Mesenteric fat pad (tissue), 1 donor: ENCODE measurements at places on chromosomes 2 and 18.

DNA sequence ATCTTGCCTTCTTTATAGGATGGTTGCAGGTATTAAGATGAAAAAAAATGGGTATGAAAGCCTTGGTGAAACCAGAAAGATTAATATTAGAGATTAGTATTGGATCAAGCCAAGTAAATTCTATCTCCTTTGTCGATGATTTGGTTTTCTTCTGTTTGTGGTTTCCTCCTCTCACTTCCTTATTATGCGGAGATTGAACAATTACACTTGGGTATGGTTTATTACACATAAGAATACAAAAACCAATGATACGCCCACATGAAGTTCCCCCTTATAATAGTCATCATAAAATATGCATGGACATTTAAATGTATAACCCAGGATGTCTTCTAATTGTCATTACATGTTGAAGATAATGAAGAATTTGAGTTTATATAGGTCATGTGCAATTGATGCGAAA is 4.9 kb downstream of the LTBP1 start:
- DNase-seq: no peak

- DNase-seq: no peak
Measured at GRCh38 chr2:19503406-19503805, 145.0 kb upstream of the OSR1 start.

DNA sequence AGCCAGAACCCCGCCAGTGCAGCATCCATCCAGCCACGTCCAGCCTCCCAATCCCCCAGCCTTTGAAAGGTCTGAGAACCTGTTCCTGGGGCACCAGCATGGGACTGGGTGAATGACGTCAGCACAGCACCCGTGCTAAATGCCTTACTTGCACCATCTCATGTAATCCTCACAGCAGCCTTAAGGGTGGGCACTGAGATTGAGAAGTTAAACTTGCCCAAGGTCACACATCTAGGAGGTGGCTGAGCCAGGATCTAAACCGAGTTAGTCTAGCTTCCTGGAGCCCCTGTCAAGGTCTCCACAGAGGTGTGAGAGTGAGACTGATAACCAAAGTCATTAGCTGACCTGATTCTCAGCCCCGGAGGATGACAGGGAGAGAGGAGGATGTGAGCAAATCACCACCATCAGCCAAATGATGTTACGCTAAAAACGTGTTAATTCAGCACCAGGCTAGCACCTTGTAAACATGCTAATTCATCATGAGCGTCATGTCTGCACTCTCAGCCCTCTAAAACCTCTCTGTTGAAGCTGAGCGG is 4.6 kb downstream of the CD8A start:
- DNase-seq: no peak

DNA sequence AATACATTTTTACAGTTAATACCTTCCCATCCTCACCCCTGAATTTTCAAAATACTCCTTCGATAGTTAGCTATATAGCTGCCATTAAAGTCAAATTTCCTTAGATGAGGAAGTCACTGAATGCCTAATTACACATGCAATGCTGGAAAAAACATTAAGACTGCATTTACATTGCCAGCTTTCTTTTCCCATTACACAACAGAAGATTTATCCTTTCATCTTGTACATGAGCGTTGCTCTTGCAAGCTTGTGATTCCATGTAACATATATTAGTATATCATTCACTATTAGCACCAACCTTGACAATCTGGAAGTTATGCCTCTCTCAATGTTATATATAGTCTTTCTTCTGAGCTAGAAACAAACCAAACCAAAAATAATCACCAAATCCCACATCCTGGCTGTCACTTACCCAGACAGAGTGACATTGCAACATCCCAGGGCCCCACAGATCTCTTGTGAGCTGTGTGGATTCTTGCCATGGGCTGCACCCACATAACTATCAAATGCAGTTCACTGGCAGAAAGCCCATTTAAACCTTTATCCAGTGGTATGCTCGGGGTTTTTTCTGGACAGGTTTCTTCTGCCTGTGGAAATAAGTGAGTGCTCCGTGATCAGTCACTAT is 79.2 kb upstream of the PAPOLG start:
- no peak for DNase-seq

- DNase-seq: no peak
Measured at GRCh38 chr2:125167152-125167551, 1142.1 kb downstream of the CNTNAP5 start.

- DNase-seq: no peak
Measured at GRCh38 chr2:28063492-28063962, 173.0 kb downstream of the BABAM2 start.

GRCh38 chr2:120629241-120629895 is 106.3 kb upstream of the GLI2 start:
- peak; percentile 33 for DNase-seq

GRCh38 chr2:175880-176820 is 87.7 kb downstream of the SH3YL1 start:
- no peak for DNase-seq

DNA sequence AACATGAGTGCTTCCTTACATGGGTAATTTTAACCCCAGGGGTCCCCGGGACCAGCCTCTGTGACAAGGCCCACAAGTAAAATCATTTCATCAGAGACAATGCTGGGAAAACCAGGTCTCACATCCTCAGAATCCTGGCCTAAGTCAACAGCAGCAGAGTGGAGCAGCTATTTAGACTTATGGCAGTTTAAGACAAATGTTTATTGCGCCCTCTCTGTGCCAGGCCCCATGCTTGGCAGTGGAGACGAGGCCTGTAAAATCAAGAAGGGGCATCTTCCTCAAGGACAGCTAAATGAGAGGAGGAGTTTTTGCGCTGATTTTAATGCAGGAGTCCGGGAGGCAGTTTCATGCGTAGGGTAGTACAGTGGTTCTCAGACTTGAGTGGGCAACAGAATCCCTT is 56.0 kb upstream of the ACAA2 start:
- DNase-seq: no peak

DNA sequence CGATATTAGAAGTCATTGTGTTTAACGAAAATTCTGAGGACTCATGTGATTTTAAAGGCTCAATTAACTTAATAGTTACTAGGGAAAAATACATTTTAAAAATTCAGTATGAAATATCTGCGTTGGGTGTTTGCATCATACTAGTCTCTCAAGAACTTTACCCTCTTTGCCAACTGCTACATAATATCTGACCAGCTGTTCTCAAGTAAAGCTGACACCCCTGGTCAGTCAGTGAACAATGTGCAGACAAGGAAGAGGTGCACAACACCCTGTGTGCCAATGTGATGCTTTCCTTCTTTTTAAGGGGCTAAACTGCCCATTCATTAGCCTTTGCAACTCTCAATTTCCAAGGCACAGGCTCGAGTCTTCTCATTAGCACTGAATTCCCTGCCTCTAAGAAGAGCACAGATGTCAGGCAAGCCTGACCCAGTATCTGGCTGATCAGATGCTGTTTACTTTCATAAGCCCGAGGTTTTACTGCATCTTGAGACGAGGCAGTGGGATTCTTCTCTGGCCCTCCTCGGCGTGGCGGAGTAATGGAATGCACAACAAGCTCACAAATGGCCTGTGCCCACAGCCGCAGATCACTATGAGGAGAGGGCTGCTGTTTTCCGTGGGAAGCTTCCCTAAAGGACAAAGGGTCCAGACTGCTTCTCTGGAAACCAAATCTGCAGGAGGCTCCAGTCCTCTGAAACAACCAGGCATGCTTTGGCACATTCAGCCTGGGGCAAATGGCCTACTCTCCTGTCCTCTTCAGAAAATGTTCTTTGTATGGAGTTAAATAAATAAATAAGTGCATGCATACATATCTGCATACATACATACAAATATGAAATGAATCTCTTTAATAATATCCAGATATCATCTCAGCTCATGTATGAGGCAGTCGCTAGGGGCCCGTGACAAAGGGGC is 240.3 kb downstream of the ZNF521 start:
- no peak for DNase-seq

GRCh38 chr2:41927581-41928264 is 120.1 kb upstream of the PKDCC start:
- no peak for DNase-seq

DNA sequence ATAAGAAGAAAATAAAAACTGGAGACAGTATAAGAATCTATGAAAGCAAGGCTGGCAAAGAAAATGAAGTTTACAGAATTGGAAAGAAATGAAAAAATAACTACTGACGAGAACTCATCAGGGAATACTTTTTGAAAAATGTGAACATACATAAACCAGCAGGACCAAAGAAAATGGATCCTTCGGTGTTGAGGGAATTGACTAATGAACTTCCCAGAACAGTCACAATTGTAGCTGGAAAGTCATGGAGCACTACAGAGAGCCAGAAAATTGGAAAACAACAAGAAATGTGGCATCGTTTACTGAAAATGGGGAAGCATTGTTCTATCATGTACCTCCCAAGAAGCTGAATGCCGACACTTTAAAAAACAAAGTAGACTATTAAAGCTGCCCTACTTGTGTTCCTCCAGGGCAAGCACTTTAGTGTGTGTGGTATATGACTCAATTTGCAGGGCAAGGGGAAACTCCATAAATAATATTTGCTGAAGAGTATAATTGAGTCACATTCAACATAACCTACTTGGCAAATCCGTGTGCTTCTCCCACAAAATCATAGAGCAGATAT is 1221.6 kb upstream of the NRXN1 start:
- no peak for DNase-seq

DNA sequence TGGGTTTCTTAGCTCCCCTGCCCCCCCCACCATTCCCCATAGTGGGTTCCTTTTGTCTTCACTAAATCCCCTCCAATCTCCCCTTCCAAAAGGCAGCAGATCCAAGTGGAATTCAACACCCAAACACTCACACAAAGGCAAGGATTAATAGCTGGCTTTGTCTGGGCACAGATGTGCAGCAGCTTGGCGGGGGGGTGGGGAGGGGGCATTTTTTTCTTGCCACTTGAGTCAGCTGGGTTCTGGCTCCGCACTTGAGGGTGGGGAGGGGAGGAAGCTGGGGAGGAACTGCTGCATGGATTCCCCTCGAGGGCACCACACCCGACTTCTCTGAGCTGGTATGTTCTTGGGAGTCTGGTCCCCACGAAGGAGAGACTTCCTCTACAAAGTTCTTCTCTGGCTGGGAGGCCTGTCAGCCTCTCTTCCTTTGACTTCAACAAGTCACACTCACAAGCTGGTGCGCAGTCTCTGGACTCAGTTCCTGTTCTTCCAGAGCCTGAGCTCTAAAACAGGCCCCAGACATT is 36.0 kb downstream of the SERTAD2 start:
- no peak for DNase-seq

DNA sequence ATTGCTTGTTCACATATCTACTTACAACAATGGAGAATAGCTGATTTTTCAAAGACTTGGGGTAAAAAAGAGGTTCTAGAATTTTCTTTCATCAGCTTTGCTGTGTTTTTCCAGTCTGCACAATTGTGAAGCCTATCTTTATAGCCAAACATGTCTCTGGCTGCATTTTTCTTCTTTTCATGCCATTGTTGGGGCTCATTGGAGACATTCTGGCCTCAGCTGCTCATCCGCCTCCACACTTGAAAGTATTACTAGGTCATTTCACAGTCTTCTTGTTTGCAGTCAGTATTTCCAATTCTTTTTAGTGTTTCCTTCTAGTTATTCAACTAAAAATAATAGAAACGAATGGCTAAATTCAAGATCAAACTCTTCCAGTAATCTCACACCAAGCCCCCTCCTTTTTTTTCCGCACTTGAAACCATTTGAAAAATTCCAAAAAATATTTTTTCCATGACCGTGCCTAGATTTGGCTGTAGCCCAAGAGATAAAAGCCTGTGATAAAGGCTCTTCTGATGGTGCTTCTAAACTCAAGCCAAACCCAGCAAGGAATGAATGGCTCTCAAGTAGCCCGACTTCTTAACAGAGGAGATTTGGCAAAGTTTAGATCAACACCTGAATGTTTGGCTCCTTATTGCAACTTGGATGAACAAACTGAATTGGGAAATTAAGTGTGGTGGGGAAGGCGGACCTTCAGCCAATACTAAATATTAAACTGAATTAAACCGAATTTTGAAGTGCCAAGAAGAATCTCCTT is 103.4 kb downstream of the NRP2 start:
- DNase-seq: no peak

- DNase-seq: no peak
Measured at GRCh38 chr2:47869859-47870595, 36.3 kb downstream of the FBXO11 start.

GRCh38 chr2:148602885-148603561 is 41.5 kb upstream of the EPC2 start:
- DNase-seq: no peak

DNA sequence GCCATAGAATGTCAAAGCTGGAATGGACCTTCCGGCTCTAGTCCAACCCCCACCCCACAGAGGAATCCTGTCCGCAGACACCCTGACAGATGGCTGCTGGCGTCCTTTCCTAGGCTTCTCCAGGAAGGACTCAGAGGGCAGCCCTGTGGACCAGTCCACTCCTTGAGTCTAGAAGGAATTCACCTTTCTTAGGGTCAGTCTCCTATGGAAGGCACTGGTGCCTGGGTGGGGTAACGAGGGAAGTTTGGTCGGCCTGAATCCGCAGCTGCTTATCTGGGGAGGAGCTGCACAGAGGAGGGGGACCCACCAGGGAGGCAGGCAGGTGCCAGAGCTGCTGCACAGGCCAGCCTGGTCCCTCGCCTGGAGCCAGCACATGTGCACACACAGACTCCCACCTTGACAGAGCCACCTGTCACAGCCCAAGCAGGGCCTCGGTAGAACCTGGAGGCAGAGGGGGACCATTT is 2.5 kb downstream of the DNMT3A start:
- no peak for DNase-seq

- DNase-seq: no peak
Measured at GRCh38 chr2:197803033-197803444, 1.4 kb upstream of the PLCL1 start.

GRCh38 chr2:132936791-132937190 is 266.8 kb upstream of the LYPD1 start:
- no peak for DNase-seq

- peak; percentile 87 for DNase-seq
Measured at GRCh38 chr18:13548106-13548819, 178.1 kb downstream of the FAM210A start.

- no peak for DNase-seq
Measured at GRCh38 chr18:75201282-75202270, 7.4 kb downstream of the PTGR3 start.

DNA sequence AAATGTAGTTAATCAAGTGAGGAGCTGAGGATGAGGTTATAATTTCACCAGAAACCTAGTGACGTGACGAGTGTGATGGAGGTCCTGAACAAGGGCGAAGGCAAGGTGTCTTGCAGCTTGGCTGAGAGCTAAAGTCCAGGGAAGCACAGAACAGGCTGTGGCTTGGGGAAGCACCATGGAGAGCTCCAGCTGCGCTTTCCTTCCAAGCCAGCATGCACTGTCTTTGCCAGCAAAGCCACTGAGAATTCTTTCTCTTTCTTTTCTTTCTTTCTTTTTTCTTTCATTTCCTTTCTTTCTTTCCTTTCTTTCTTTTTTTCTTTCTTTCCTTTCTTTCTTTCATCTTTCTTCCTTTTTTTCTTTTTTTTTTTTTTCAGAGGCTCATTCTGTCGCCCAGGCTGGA is 239.3 kb downstream of the FBXO15 start:
- no peak for DNase-seq

DNA sequence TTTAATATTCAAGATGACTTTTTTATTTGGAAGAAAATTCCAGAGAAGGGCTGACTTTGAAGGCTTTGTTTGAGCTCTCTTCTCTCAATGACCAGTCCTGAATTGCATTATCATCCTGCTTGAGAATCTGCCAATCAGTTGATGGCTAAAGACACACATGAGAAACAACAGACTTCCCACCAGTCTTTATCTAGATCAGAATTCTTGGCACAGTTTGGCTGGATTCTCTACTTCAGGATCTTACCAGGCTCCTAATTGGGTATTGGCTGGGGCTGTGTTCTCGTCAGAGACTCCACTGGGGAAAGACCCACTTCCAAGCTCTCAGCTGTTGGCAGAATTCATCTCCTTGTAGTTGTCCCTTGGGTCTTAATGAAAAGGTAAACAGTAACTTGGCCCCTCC is 86.0 kb downstream of the WDSUB1 start:
- DNase-seq: no peak
